ENCODE measurements at places on chromosomes 6 and 20. TPM values are rescaled to one million over a fixed set of nuclear protein-coding genes. Genes with fewer than 3 reads are reported as not detected.

- no peak for DNase-seq
These were observed 574.2 kb upstream of the CDH4 start for GRCh38 chr20:60677819-60678218.

DNA sequence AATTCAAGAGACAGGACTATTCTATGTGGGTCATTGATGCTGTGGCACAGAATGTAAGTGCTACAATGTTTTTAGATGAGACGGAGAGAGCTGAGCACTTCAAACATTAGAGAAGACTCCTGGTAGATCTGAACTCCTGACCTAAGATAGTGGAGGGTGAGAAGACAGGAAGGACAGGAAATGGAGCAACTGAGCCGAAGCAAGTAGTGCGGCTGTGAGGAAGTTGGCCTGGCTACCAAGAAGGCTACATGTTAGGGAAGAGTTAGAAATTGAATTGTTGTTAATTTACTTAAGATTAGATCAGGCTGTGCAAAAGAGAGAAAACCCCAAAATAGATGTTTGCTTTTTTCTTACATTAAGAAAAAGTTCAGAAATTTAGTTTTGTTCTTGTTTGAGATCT, 14.4 kb upstream of the MLIP start:
- DNase-seq: no peak

DNA sequence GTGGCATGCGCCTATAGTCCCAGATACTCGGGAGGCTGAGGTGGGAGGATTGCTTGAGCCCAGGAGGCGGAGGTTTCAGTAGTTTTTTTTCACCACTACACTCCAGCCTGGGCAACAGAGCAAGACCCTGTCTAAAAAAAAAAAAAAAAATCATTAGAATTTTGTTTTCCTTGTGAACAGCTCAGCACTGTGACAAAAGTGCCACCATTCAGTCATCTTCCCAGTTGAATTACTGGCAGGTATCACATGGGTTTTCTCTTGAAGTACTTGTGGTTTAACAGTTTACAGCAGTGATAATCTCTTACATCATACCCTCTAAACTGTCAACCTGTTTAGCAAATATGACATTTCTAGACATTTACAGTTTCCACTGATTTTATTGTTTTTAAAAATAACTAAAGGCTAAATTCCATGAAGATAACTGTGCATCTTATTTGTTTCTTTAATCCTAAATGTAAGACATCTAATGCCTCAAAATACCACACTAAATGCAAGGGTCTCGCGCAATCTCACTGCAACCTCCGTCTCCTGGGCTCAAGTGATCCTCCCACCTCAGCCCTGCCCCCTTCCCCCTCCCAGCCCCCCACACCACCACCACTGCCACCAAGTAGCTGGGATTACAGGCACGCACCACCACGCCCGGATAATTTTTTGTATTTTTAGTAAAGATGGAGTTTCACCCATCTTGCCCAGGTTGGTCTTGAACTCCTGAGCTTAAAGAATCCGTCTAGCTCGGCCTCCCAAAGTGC, 7.0 kb downstream of the TRPC4AP start:
- DNase-seq: no peak

GRCh38 chr6:104766595-104766994, 93.1 kb downstream of the HACE1 start:
- no peak for DNase-seq

Gene CD24
- total RNA-seq: 1.3 TPM

Gene CUTA
- total RNA-seq: 155 TPM
